ENCODE measurements at places on chromosomes 4 and X.

- no peaks in the 10 kb centered on the region for H3K27me3 ChIP-seq
- no peak for DNase-seq
- H3K36me3 ChIP-seq, result no peaks in the 10 kb centered on the region
- no peak overlapping the region for H3K4me3 ChIP-seq
- no peaks in the 10 kb centered on the region for H3K4me1 ChIP-seq
Observed at GRCh38 chr4:4942658-4943057, 76.6 kb downstream of the CYTL1 start.

DNA sequence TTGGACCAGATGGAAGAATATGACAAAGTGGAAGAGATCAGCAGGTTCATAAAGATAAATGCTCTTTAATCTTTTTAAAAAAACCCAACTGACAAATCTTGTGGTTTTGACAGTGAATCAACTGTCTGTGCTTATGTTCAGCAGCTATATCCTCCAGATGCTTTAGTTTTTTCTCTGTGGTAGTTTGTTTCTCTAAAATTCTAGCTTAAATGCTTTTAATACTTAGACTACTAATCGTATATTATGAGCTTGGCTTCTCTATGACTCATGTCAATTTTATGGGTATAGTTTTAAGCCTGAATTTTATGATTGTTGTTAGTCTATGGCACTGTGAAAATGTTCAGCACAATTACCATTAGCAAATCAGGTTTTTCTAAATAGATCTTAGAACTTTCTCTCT lies 12.9 kb downstream of the HHIP start:
- no peaks in the 10 kb centered on the region for H3K27me3 ChIP-seq
- H3K4me3 ChIP-seq, result no peak overlapping the region
- no peaks in the 10 kb centered on the region for H3K4me1 ChIP-seq
- H3K27ac ChIP-seq, result no peak overlapping the region

- H3K27ac ChIP-seq, result no peak overlapping the region
- no peaks in the 10 kb centered on the region for H3K27me3 ChIP-seq
- no peak for DNase-seq
- no peaks in the 10 kb centered on the region for H3K4me1 ChIP-seq
Observed at GRCh38 chrX:120677004-120677652, 47.3 kb upstream of the C1GALT1C1 start.

GRCh38 chrX:54825716-54826438 lies 18.3 kb downstream of the MAGED2 start:
- H3K27me3 ChIP-seq, result no peaks in the 10 kb centered on the region
- DNase-seq, result no peak
- H3K4me3 ChIP-seq, result no peak overlapping the region

DNA sequence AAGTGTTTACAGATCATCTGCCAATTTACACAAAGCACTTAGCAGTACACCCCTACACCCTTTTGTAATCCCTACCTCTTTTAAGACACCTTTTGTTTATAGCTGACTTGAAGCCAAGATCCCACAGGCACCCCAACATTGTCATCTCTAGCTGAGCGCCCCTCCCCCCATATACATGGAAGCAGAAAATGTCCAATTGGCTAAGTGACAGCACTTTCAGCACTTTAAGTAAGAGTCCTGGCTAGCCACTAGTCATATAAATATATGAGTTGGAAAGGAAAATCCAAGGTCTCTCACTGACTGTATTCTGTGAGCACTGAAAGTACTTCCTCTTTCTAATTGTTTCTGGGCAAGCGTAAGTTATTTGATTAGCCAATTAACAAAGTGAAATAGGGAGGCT lies 108.2 kb downstream of the NSUN7 start:
- H3K27ac ChIP-seq, result no peak overlapping the region
- DNase-seq, result no peak
- H3K4me3 ChIP-seq, result no peak overlapping the region
- no peaks in the 10 kb centered on the region for H3K27me3 ChIP-seq

GRCh38 chrX:65658229-65658628 lies 9.2 kb upstream of the MSN start:
- H3K36me3 ChIP-seq, result no peaks in the 10 kb centered on the region
- no peak overlapping the region for H3K4me3 ChIP-seq

DNA sequence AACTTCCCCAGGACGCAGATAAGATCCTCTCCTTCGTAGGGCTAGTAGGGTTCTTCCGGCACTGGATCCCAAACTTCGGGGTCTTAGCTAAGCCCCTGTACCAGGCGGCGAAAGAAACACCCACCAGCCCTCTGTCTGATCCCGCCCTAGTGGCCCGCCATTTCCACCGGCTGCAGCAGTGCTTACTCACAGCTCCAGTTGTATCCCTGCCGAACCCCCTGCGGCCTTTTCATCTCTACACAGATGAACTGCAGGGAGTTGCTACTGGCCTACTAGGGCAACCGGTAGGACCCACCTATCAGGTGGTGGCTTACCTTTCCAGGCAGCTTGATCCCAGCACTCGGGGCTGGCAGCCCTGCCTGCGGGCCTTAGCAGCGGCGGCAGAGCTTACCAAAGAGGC lies 961.2 kb downstream of the RPA4 start:
- H3K4me1 ChIP-seq, result no peaks in the 10 kb centered on the region
- DNase-seq, result no peak
- no peak overlapping the region for H3K4me3 ChIP-seq
- no peak overlapping the region for H3K27ac ChIP-seq
- no peaks in the 10 kb centered on the region for H3K36me3 ChIP-seq

DNA sequence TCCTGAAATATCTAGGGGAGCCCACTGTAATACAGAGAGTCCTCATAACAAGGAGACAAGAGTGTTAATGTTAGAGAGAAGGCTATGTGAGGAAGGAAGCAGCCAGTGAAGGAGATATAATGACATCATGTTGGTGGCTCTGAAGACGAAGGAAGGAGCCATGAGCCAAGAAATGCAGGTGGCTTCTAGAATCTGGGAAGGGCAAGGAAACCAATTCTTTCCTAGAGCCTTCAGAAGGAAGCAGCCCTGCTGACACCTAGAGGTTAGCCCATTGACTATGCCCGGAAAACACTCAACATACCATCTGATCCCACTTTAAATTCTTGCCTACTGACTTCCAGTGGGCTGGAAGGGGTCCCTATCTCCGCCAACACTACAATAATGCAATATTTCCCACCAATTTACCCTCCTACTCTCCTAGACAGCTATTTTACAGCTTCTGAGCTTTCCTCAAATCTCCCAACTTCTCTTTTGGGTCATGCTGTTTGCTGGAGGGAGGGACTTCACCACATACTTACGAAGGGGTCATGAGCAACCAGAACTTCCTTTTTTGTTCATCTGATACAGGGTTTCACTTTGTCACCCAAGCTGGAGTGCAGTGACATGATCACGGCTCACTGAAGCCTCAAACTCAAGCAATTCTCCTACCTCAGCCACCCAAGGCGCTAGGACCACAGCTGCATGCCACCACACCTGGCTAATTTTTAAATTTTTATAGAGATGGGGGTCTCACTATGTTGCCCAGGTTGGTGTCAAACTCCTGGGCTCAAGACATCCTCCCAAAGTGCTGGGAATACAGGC lies 25.2 kb upstream of the G3BP2 start:
- H3K27me3 ChIP-seq, result no peaks in the 10 kb centered on the region
- no peaks in the 10 kb centered on the region for H3K4me1 ChIP-seq
- no peaks in the 10 kb centered on the region for H3K36me3 ChIP-seq
- no peak overlapping the region for H3K4me3 ChIP-seq

DNA sequence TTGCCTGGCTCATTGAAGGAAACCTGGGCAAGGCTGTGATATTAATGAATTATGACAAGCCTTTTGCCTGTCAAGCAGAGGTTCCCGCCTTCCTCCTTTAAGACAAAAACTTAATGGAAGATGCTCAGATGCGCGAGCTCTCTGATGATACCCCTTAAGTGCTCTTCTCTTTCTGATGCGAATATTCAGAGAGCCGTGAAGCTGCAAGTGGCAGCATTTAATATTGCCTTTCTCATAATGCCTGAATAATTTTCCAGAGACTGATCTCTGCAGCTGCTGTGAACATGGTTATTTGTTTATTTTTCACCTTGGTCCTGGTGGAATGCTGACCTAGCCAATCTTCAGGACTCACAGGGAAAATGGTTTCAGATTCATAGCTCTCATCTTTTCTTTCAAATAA lies 251.8 kb downstream of the TENM3 start:
- no peaks in the 10 kb centered on the region for H3K27me3 ChIP-seq
- H3K36me3 ChIP-seq, result no peaks in the 10 kb centered on the region

- no peaks in the 10 kb centered on the region for H3K4me1 ChIP-seq
- no peak for DNase-seq
- no peak overlapping the region for H3K4me3 ChIP-seq
- no peak overlapping the region for H3K27ac ChIP-seq
- no peaks in the 10 kb centered on the region for H3K36me3 ChIP-seq
Observed at GRCh38 chr4:170127758-170128157, 38.0 kb upstream of the AADAT start.

- no peak for DNase-seq
- no peaks in the 10 kb centered on the region for H3K36me3 ChIP-seq
- H3K27ac ChIP-seq, result no peak overlapping the region
- H3K4me1 ChIP-seq, result no peaks in the 10 kb centered on the region
- no peaks in the 10 kb centered on the region for H3K27me3 ChIP-seq
Observed at GRCh38 chrX:65976161-65976560, 63.7 kb downstream of the VSIG4 start.

All from body of pancreas (tissue), 4 donors.